Small intestine (tissue), 16 donors: ENCODE measurements at places on chromosomes 6 and 20. TPM values are rescaled to one million over a fixed set of nuclear protein-coding genes. Genes with fewer than 3 reads are reported as not detected.

Gene IMPG1
- polyA plus RNA-seq, result 2.3 TPM

Gene ASIP
- not detected for polyA plus RNA-seq

Gene PTCHD4
- polyA plus RNA-seq, result not detected

DNA sequence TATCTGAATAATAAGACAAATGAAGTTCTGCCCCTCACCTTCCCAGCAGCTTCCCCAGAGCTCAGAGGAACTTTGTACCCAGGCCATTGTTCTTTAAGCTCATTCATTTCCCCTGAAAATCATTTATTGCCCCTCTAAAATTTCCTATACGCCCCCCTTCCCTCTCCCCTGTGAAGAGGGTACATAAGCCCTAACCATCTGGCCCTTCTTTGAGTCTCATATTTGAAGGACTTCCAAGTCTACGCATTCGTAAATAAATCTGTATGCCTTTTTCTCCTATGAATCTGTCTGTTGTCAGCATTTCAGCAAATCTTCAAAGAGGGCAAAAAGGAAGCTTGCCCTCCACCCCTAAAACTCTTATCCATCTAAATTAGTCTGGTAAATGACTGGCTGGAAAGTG is 73.1 kb upstream of the DST start:
- no peak overlapping the region for H3K27ac ChIP-seq
- peaks cover 2% of the 10 kb centered on the region for H3K4me1 ChIP-seq
- no peaks in the 10 kb centered on the region for H3K36me3 ChIP-seq
- H3K4me3 ChIP-seq, result no peak overlapping the region
- DNase-seq, result no peak
- no peaks in the 10 kb centered on the region for H3K27me3 ChIP-seq

Gene UNC93A
- 2.7 TPM for polyA plus RNA-seq

Gene SLC13A3
- polyA plus RNA-seq, result 0.54 TPM
